ENCODE measurements at places on chromosomes 5 and 9. TPM values are rescaled to one million over a fixed set of nuclear protein-coding genes. Genes with fewer than 3 reads are reported as not detected.

GRCh38 chr5:135045488-135045887 lies 11.5 kb upstream of the PITX1 start:
- DNase-seq, result no peak

Gene FAM169A
- polyA plus RNA-seq, result 0.14 TPM

Gene DAB2
- polyA plus RNA-seq, result 168 TPM

DNA sequence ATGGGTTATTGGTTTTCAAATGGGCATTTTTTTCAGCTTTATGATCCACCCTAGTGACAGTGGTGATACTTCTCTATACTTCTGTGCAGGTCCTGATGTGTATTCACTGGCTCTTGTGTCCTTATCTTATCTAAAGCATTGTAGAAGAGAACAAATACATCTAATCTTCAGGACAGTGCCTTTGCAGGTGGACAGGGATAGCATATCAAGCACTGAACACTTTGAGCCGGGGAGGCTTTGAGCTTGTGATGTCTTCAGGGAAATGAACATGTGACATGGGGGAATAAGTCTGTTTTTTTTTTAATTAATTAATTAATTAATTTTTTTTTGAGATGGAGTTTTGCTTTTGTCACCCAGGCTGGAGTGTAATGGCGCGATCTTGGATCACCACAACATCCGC lies 115.5 kb upstream of the KLF4 start:
- no peak for DNase-seq

DNA sequence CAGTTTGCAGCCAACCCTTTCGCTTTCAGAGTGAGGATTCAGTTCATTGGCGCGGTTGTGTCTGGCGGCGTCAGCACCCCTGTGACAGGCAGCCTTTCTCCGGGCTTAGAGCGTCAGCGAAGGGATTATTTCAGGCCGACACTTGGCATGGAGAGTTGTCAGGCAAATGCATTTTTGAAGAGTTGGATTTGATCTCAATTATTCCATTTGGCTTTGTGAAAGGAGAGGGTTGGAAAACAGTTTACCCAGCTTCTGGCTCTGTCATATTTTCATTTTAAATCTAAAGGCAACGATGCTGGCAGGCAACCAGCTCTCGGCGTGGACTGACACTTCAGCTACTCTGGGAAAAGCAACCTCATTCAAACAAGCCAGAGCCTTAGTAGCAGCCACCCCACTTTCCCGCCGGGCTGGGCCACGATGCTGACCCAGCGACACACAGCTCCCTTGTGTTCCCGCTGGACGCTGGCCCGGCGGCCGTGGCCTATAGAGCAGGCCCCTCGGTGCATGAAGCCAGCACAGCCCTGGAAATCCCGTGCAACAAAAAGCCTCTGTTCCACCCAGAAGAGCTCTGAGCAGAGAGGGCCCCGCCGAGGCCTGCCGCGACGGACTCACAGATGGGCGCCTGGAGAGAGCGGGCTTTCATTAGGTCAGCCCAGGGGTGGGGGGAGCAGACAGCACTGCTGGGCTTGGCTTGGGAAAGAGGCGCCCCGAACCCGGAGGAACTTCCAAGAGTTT lies 28.9 kb upstream of the LPCAT1 start:
- no peak for DNase-seq

- DNase-seq, result no peak
These were observed 29.3 kb downstream of the SLC6A7 start for GRCh38 chr5:150219142-150219541.

DNA sequence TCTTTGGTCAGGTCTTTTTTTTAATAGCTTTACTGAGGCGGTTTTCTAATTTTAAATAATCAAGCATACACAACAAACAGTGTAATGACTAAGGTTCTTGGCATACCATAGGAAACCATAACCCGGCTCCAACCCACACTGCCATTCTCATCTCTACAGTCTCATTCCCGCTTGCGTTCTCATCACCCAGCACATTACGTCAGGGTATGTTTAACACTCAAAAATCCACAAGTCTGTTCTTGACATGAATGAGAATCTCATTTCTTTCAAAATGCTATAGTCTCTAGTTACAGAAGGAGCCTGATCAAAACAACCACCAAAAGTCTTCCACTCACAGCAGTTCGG lies 505 bp downstream of the C5orf34 start:
- no peak for DNase-seq

- no peak for DNase-seq
These were observed 173.5 kb downstream of the C5orf15 start for GRCh38 chr5:133794771-133795415.

Gene PTPA
- 108 TPM for polyA plus RNA-seq

- DNase-seq, result no peak
These were observed 560.2 kb upstream of the CDH9 start for GRCh38 chr5:27598576-27598975.

Gene FYB1
- polyA plus RNA-seq, result not detected

DNA sequence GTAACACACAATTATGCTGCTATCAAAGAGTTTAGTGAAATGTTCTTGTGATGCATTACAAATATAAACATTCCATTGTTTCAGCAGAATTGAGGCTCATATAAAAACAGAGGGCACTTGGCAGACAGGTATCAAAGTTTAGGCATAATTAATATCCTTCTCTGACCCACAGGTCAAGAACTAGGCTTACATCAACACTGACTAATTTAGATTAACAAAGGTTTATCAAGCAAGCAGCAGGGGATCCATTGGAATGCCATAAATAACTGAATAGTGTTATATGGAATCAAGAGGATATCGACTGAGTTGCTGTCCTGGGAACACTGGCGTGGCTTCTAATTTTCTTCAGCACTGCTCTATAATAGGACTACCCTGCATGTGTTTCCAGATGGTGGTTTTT lies 414.5 kb upstream of the ARRDC3 start:
- DNase-seq, result no peak

DNA sequence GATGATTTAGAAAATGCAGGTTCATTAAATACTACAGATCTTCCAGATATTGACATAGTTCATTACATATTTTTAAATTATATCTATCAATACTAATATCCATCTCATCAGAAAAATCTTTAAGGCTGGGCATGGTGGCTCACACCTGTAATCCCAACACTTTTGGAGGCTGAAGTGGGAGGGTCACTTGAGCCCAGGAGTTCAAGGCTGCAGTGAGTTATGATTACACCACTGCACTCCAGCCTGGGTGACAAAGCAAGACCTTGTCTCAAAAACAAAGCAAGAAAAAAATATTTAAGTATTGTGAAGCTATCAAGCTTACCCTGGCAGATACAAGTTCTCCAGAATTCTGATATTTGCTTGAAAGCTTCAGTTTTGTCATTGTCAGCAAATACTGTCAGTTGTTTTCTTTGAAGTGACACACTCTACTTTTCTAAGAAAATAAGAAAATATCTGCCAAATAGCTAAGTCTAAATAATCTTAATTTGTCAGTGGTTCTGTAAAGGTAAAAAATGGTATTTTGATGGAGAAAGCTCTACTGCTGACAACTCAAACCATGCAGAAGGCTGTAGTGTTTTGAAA lies 14.9 kb downstream of the LYRM7 start:
- DNase-seq, result no peak

- no peak for DNase-seq
These were observed 47.0 kb upstream of the HOMER1 start for GRCh38 chr5:79560771-79561524.

Gene TLE1
- 55.0 TPM for polyA plus RNA-seq

Gene GABRA6
- not detected for polyA plus RNA-seq

GRCh38 chr5:55327281-55327680 lies 19.5 kb downstream of the MTREX start:
- no peak for DNase-seq

- DNase-seq, result no peak
These were observed 163.6 kb upstream of the RORB start for GRCh38 chr9:74333384-74334032.

DNA sequence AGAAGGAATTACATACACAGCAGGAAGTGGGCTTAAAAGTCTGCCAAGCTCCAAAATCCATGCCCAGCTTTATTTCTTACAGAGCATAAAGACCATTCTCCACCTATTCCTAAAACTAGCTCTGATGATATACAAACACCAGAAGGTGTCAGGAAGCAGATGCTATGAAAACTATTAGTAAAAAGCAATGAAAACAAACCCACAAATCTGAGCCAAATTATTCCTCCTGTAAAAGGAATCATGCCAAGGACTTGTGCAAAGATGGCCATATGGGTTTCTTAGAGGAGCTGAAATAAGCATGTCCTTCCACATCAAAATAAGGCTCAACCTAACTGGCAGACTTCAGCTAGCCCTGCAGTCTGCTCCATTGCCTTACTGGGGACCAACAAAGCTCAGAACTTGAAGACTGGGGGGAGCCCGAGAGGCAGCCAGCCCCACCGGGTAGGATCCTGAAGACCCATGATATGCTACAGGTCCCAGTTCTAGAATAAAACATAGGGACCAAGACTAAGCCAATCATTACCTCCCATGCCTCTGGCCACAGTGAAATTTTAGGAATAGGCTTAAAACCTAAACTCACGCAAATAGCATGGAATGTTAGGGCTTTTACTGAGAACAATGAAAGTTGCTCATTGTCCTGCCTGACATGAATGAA lies 42.8 kb upstream of the GABRP start:
- no peak for DNase-seq

Gene CBY3
- not detected for polyA plus RNA-seq
